Mesendoderm (in vitro differentiated cells): ENCODE measurements at places on chromosomes 7 and 10.

- no peaks in the 10 kb centered on the region for H3K4me1 ChIP-seq
- no peaks in the 10 kb centered on the region for H3K36me3 ChIP-seq
- no peaks in the 10 kb centered on the region for H3K27me3 ChIP-seq
- H3K27ac ChIP-seq, result no peak overlapping the region
- no peak for DNase-seq
- no peak overlapping the region for H3K4me3 ChIP-seq
These were observed 125.7 kb downstream of the ZMYND11 start for GRCh38 chr10:260819-261429.

GRCh38 chr10:13395540-13395939 is 47.4 kb upstream of the SEPHS1 start:
- no peak overlapping the region for H3K27ac ChIP-seq
- H3K36me3 ChIP-seq, result no peaks in the 10 kb centered on the region
- no peak for DNase-seq
- H3K4me3 ChIP-seq, result no peak overlapping the region

- DNase-seq, result no peak
- no peak overlapping the region for H3K27ac ChIP-seq
- H3K27me3 ChIP-seq, result no peaks in the 10 kb centered on the region
- no peaks in the 10 kb centered on the region for H3K36me3 ChIP-seq
These were observed 1.5 kb upstream of the KCTD7 start for GRCh38 chr7:66627151-66627681.

DNA sequence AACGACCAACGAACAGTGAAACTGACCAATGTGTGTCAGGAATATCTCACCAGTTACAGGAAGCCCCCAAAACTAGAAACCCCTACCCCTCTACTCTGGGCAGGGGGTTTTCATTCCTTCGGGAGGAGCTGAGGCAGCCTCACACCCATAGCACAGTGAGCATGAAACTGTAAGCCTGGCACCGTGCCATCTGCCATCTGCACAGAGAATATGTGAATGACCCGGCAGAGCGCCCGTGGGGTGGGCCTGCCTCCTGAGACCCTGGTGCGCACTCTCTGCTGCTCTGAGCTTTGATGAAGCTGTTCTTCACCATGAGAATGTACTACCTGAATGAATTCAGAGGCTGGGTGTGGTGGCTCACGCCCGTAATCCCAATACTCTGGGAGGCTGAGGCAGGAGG is 27.1 kb downstream of the DAGLB start:
- no peaks in the 10 kb centered on the region for H3K4me1 ChIP-seq
- H3K27ac ChIP-seq, result no peak overlapping the region
- H3K36me3 ChIP-seq, result peaks cover 9% of the 10 kb centered on the region
- no peaks in the 10 kb centered on the region for H3K27me3 ChIP-seq

- no peak overlapping the region for H3K4me3 ChIP-seq
- no peaks in the 10 kb centered on the region for H3K27me3 ChIP-seq
- H3K36me3 ChIP-seq, result no peaks in the 10 kb centered on the region
- no peak overlapping the region for H3K27ac ChIP-seq
- H3K4me1 ChIP-seq, result no peaks in the 10 kb centered on the region
These were observed 152.0 kb upstream of the ADO start for GRCh38 chr10:62652564-62652963.

- H3K4me3 ChIP-seq, result no peak overlapping the region
- H3K36me3 ChIP-seq, result no peaks in the 10 kb centered on the region
- no peak overlapping the region for H3K27ac ChIP-seq
These were observed 9.1 kb upstream of the PRKAR2B start for GRCh38 chr7:107035446-107035845.

- H3K4me1 ChIP-seq, result no peaks in the 10 kb centered on the region
- H3K36me3 ChIP-seq, result no peaks in the 10 kb centered on the region
- no peaks in the 10 kb centered on the region for H3K27me3 ChIP-seq
- H3K4me3 ChIP-seq, result no peak overlapping the region
- DNase-seq, result peak; percentile 12
- no peak overlapping the region for H3K27ac ChIP-seq
These were observed 389.9 kb upstream of the SEMA3C start for GRCh38 chr7:81308643-81309322.

DNA sequence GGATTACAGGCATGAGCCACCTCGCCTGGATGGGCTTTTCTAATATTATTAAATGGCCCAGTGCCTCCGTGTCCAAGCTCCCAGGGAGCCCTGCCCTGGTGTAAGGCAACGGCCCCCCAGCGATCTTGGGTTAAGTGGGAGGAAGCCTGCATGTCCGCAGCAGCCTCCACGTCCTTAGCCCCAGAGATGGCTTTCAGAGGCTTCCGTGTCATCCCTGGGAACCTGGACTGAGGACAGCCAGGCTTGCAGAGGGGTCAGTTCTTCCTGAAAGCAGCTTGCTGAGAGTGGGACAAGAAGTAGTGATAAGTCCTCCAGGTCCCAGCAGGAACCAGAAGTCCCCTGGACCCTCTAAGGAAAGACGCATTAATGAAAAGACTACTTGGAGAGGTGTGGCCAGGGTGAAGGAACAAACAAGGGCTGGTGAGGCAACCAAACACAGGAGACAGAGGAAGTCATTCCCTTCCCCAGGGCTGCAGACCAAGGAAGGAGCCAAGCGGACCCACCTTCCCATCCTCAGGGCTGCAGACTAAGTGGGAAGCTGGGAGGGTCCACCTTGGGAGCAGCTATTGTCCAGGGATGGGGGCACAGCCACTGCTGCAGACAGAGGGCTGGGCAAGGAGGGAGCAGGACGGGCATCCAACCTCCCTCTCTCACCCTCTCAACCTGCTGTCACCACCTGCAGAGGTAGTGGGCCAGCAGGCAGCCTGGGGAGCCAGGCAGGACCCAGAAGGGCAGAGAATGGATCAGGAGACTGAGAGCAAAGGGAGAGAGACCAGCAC is 13.0 kb upstream of the INSIG1 start:
- H3K27ac ChIP-seq, result no peak overlapping the region
- H3K4me1 ChIP-seq, result no peaks in the 10 kb centered on the region
- H3K36me3 ChIP-seq, result no peaks in the 10 kb centered on the region
- no peaks in the 10 kb centered on the region for H3K27me3 ChIP-seq

GRCh38 chr7:108716783-108717182 is 147.1 kb downstream of the DNAJB9 start:
- H3K36me3 ChIP-seq, result no peaks in the 10 kb centered on the region
- no peaks in the 10 kb centered on the region for H3K4me1 ChIP-seq
- H3K27me3 ChIP-seq, result no peaks in the 10 kb centered on the region
- no peak overlapping the region for H3K27ac ChIP-seq
- no peak overlapping the region for H3K4me3 ChIP-seq
- no peak for DNase-seq

DNA sequence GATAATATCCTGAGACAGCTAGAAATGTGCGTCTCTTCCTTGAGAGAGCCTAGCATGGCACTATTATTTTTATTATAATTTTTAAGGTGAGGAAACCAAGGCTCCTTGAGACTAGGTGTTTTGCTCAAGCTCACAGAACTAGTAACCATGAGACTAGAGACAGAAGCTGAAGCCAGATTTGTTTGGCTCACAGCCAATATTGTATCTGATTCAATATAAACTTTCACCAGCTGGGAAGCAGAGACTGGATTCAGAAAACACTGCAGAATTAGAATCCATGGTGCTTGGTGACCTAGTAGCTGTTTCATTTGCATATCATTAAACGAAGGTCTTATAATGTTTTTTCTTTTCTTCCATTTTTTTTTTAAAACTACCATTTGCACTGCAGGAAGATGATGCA is 64.4 kb downstream of the DNAJB9 start:
- H3K4me3 ChIP-seq, result no peak overlapping the region
- H3K27me3 ChIP-seq, result no peaks in the 10 kb centered on the region
- peaks cover 2% of the 10 kb centered on the region for H3K4me1 ChIP-seq
- DNase-seq, result no peak

DNA sequence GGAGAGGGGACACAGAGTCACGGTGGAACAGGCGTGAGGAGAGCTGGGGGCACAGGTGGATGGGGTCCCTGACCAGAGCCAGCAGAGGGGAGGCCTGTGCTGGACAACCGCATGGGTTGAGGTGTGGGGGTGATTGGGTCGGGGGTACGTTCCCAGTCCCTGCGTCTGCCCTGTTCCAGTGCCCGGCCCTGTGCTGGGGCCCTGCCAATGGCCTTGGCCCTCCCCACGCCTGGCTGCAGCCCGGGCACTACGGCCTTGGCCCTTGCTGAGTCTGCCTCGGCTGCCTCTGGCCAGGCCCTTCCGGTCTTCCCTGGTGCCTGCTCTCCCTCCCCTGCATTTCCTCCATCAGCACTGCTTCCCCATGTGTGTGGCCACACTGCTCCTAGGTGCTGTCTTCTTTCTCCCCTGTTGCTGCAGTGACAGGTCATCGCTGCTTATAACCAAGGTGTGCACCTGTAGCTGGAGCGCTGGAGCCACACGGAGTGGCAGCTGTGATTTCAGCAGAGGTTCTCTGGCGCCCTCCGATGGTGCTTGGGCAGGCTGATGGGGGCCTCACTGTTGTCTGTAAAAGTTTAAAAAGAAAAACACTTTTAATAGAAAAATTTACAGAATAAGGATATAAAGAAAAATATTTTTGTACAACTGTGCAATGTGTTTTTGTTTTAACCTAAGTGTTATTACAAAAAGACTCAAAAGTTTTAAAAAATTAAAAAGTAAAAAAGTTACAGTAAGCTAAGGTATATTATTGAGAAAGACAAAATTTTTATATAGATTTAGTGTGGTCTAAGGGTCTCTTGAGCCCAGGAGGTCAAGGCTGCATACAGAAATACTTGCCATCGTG is 45.2 kb upstream of the BHLHA15 start:
- H3K4me1 ChIP-seq, result no peaks in the 10 kb centered on the region
- peak; percentile 62 for DNase-seq
- no peaks in the 10 kb centered on the region for H3K36me3 ChIP-seq
- H3K27ac ChIP-seq, result no peak overlapping the region
- H3K4me3 ChIP-seq, result no peak overlapping the region

GRCh38 chr7:26989897-26990670 is 105.7 kb downstream of the HOXA1 start:
- H3K4me1 ChIP-seq, result no peaks in the 10 kb centered on the region
- peaks cover 3% of the 10 kb centered on the region for H3K27me3 ChIP-seq
- no peak for DNase-seq
- no peaks in the 10 kb centered on the region for H3K36me3 ChIP-seq
- H3K27ac ChIP-seq, result no peak overlapping the region
- no peak overlapping the region for H3K4me3 ChIP-seq

- DNase-seq, result peak; percentile 90
- peaks cover 2% of the 10 kb centered on the region for H3K4me1 ChIP-seq
- no peak overlapping the region for H3K4me3 ChIP-seq
- H3K27me3 ChIP-seq, result no peaks in the 10 kb centered on the region
These were observed 64.9 kb upstream of the GPR22 start for GRCh38 chr7:107404740-107405537.

DNA sequence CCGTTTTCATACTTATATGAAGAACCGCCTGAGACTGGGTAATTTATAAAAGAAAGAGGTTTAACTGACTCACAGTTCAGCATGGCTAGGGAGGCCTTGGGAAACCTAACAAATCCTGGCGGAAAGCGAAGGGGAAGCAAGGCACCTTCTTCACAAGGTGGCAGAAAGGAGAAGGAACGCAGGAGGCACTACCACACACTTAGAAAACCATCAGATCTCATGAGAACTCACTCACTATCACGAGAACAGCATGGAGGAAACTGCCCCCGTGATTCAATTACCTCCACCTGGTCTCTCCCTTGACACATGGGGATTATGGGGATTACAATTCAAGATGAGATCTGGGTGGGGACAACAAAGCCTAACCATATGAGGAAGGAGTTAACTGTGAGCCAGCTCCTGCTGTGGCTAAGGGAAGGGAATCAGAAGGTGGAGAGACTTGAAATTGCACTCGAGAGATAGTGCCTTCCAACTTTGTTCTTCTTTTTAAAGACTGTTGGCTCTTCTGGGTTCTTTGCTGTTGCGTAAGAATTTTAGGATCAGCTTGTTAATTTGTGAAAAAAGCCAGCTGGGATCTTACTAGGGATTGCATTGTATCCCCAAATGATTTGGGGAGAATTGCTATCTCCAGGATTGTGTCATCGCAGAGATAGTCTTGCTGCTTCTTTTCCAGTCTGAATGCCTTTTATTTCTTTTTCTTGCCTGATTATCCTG is 21.0 kb downstream of the OPTN start:
- peaks cover 1% of the 10 kb centered on the region for H3K36me3 ChIP-seq
- peak; percentile 95 for DNase-seq
- no peak overlapping the region for H3K4me3 ChIP-seq

GRCh38 chr7:129055861-129056464 is 1.1 kb upstream of the TNPO3 start:
- no peak overlapping the region for H3K4me3 ChIP-seq
- peaks cover 3% of the 10 kb centered on the region for H3K4me1 ChIP-seq
- H3K27me3 ChIP-seq, result no peaks in the 10 kb centered on the region
- no peak overlapping the region for H3K27ac ChIP-seq
- no peaks in the 10 kb centered on the region for H3K36me3 ChIP-seq

GRCh38 chr10:27500096-27500495 is 4.0 kb upstream of the RAB18 start:
- H3K36me3 ChIP-seq, result no peaks in the 10 kb centered on the region
- no peaks in the 10 kb centered on the region for H3K27me3 ChIP-seq
- H3K4me3 ChIP-seq, result no peak overlapping the region
- no peak overlapping the region for H3K27ac ChIP-seq
- no peaks in the 10 kb centered on the region for H3K4me1 ChIP-seq
- no peak for DNase-seq

- no peak for DNase-seq
- H3K4me1 ChIP-seq, result no peaks in the 10 kb centered on the region
- H3K36me3 ChIP-seq, result no peaks in the 10 kb centered on the region
- H3K27ac ChIP-seq, result no peak overlapping the region
These were observed 305.2 kb upstream of the PRKCQ start for GRCh38 chr10:6885284-6885683.

DNA sequence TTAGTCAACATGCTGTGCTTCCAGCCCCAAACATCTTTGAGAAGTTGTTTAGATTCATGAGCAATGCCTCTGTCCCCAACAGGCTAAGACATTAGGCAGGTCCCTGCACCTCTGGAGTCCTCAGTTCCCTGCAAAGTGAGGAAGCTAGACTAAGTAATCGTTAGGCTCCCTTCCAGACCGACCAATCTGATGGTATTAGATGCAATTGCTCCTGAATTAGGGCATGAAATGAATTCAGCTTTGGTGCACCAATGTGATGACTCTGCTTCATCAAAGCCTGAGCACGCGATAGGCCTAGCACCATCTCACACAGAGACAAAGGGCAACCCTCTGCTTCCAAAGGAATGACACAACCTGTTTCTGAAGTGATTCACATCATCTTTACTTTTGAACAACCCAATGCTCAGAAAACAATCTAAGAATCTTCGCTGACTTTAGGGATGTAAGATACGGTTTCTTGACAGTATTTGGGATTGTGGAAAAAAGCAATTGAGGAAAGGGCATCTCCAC is 723 bp upstream of the TES start:
- H3K4me1 ChIP-seq, result no peaks in the 10 kb centered on the region
- peak; percentile 40 for DNase-seq
- H3K36me3 ChIP-seq, result no peaks in the 10 kb centered on the region

DNA sequence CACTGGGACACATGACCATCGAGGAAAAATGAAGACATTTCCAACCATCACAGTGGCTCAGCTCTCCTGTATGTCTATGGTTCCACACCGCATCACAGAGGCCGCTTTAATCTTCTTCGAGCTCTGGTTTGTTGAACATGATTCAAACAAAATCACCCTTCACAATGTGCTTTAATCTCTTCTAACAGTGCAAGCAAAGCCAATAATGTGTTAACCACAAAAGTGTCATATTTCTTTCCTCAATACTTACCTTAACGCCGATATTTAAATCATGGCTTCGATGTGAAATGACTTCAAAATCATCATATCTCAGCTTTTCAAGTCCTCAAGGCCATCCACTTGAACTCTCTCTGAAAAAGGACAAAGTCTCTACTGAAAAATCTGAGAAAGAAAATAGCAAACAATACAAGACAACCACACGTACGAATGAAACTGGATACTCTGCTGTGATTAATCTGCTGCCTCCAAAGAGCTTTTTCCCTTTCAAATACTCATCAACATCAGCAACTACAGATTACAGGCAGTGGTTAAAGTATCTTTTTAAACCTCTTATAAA is 23.0 kb upstream of the SVIL start:
- DNase-seq, result no peak
- H3K4me3 ChIP-seq, result no peak overlapping the region
- H3K27me3 ChIP-seq, result no peaks in the 10 kb centered on the region
- H3K36me3 ChIP-seq, result no peaks in the 10 kb centered on the region
- no peak overlapping the region for H3K27ac ChIP-seq
